ENCODE measurements at places on chromosomes 2 and 18.

- no peak for DNase-seq
Observed at GRCh38 chr2:233270951-233271350, 19.5 kb downstream of the ATG16L1 start.

DNA sequence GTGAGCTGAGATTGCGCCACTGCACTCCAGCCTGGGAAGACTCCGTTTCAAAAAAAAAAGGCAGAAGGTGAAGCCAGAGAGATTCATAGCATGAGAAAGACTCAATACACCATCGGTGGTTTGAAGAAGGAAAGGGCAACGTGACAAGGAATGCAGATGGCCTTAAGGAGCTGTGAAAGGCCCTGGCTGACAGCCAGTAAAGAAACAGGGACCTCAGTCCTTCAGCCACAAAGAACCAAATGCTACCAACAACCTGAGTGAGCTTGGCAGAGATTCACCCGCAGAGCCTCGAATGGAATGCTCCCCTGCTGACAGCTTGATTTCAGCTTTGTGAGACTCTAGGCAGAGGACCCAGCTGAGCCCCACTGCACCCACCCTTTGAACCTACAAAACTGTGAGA, 154.9 kb upstream of the NDUFV2 start:
- DNase-seq, result no peak

GRCh38 chr2:111143107-111143842, 22.6 kb downstream of the BCL2L11 start:
- no peak for DNase-seq

DNA sequence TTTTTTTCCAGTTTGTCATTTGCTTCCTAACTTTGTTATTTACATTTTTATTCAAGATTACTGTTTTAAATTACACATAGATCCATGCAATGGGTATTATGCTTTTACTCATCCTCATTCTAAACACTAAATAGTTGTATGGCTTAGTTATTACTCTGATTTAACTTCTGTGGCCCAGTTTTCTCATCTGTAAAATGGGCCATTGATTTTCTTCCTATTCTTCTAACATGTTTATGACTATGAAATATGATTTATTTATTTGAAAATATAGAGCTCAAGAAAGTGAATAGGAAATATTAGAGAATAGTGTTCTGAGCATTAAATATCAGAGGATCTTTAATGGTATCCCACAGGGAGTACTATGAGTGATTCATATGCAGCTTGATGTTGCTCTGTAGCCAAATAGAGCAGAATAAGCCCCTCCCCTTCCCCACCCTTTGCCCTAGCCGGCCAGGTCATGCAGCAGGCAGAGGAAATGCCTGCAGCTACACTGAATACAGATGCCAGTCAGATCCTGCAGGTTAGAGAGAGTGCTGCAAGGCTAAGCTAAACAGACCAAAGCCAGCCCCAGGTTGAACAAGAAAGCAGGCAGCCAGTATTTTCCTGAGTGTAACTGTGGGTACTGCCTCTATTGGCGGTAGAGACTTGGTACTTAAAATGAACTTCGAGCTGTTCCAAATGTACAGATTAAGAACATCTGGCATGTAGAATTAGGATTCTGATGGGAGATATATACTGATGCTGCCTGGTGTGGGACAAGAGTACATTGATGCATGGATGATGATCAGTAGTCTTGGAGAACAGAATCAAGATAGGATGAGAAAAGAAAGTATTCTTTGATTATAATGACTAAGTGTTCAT, 11.7 kb upstream of the ACYP2 start:
- DNase-seq, result no peak

GRCh38 chr18:27412556-27412955, 227.4 kb upstream of the CHST9 start:
- no peak for DNase-seq

GRCh38 chr2:44333994-44334393, 27.3 kb downstream of the PREPL start:
- no peak for DNase-seq
